ENCODE measurements at places on chromosomes 1 and 21.
A peak's percentile ranks its signal among the peaks of the same experiment; 100 is the strongest.

DNA sequence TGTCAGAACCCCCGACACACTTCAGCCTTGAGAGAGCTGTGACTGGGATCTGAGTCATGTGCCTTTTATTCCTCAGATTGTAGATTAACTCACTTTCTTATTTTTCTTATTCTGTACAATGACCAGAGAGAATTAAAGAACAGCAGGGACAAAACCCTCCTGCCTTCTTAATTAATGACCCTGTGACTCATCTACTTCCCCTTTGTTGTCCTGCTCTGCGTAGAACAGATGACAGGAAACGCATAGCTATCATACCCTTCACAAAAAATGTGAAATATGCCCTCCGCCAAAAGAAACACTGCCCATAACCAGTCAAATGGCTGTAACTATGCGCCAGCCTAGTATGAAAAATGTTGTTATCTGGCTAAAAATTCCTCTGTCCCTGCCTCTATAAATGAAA lies 9.1 kb upstream of the PADI2 start:
- peak; percentile 88 for DNase-seq

DNA sequence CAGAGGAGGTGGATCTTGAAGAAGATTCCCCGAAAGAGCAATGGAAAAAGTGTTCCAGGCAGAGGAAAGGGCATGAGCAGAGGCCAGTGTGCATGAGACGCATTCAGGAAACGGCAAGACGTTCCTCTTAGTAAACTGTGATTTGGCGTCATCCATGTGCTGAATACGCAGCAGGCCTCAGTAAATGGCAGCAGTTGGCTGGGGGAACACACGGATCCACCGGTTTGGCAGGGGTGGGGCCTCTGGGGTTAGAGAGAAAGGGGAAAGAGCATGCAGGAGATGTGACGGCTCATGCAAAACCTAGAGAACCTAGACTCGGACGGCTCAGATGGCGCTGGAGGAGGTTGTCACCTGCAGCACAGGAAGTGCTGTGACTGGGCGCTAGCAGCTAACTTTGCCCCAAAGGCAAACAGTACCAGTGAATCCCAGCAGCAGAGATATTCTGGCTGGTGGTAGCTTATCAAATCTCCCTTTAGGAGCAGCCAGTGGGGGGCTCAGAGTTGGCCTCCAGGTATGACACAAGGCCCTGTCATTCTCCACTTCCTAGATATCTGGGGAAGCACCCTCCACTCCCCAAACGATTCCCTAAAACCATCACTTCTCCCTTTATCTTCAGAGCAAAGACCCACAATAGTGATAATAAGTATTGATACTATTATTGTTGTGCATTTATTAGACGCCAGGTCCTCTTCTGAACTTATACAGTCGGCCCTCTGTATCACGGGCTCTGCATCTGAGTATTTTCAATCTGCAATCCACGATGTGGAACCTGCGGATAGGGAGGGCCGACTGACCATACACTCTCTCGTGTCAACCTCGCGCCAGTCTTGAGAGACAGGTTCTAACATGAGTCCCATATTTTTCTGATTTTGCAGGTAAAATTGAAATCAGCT lies 7.6 kb downstream of the LAPTM5 start:
- DNase-seq: no peak

- DNase-seq: no peak
Measured at GRCh38 chr1:170823120-170823519, 112.2 kb upstream of the MROH9 start.

- peak; percentile 96 for DNase-seq
Measured at GRCh38 chr1:159924025-159924790, 1.1 kb downstream of the TAGLN2 start.

DNA sequence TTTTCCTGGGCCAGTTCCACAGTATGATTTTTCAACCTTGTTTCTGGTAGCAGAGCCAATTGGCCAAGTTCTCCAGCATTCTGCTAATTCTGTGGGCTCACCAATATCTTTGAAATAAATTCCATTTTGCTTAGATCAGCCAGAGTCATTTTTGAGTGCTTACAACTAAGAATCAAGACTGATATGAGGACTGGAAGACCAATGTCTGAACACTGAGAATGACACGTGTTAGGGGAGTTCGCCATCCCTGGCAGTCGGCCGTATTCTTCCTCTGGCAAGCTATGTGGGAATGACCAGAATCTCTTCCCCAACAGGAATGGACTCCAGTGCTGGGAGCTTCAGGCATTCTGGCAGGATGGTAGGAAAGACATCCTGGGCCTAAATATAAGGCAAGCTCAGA lies 4.9 kb upstream of the TENT5C start:
- DNase-seq: no peak

- DNase-seq: peak; percentile 24
Measured at GRCh38 chr1:64246294-64246917, 43.0 kb downstream of the UBE2U start.

DNA sequence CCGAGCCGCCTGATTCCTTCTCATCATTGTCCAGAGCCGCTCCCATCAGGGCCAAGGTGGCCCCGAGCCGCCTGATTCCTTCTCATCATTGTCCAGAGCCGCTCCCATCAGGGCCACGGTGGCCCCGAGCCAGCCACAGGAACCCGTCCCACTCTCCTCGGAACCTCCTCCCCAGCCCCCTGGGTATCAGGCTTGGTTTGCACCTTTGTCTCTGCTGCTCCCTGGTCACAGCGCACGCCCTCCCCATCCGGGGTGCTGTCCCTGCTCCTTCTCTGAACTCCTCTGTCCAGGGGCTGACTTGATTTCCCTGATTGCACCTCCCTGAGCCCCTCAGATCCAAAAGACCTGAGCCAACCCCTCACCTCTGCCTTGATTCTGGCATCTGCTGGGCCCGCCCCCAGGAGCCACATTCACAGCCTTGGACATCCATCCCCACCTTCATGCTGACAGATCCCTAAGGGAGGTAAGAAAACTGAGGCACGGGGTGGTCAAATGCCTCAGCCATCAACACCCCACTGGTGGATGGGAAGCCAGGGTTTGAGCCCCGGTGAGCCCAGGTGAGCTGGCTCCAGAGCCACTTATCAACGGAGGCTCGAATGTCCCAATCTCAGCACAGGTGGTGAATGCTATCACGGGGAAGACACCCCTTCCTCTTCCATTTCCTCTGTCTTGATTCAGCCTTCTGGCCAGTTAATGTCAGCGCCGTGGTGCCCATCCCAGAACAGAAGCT lies 25.6 kb upstream of the COL18A1 start:
- no peak for DNase-seq

- no peak for DNase-seq
Measured at GRCh38 chr1:111089638-111090037, 50.3 kb downstream of the DRAM2 start.

GRCh38 chr1:228684607-228685006 lies 50.7 kb upstream of the RHOU start:
- no peak for DNase-seq

DNA sequence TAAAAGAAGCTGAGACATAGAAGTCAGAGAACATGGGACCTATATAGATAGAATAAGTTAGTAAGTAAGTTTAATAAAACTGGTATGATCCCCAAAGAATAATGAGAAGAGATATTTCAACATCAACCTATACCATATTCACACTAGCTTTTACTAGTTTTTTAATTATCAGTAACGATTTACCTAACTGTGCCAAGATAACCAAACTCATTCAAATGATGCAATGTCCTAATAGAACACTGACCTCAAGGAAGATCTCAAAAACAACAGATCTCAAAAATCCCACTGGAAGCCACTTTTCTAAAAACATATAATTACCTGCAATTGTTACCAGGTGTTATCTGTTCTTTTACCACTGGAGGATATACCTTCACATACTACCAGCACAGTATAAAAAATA lies 38.7 kb downstream of the ANKRD13C start:
- no peak for DNase-seq

DNA sequence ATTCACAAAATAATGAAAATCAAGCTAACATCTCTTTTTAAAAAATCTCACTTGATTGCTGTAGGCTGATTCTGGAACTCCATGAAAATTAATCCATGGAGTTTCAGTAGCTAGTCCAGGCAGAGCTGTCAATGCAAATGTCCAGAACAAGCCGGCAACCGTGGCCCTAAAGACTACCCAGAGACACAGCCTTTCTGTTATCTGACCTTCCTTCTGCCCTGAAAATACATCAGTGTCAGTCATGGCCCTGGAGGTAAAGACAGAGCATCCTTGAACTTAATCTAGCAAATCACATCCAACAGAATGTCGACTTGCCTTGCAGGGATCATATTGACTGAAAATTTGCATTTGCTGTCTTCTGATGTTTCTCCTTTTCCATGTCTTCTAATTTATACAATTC lies 887.4 kb upstream of the B3GALT2 start:
- no peak for DNase-seq

DNA sequence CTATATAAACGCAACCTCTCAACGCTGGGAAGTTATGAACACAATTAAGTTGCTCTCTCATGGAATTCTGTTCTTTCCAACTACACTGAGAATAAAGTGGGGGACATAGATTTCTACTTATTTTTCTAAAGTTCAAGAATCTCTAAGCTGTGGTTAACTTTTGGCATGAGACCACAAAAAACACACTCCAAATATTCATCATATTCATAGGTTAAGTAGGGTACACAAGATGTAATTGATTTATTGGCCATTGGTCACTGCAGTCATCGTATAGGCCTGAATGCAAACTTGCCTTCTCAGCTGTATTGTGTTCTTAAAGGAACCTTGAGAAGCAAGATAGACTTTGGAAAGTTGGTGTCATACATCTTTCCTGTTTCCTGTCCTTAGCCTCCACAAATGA lies 40.3 kb downstream of the PRRX1 start:
- DNase-seq: no peak

DNA sequence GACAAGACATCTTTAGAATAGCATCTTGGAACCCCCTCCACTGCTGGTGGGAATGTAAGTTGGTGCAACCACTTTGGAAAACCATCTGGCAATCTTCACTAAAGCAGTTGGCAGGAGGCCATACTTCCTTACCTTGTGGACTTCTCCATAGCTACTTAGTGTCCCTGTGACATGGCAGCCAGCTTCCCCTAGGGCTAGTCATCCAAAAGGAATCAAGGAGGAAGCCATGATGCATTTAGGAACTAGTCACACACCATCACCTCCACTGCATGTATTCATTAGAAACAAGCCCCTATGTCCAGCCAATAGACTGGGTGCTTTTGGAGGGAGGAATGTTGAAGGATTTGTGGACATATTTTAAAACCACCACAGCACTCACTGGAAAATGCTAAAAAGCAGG lies 19.9 kb downstream of the MX2 start:
- DNase-seq: no peak

DNA sequence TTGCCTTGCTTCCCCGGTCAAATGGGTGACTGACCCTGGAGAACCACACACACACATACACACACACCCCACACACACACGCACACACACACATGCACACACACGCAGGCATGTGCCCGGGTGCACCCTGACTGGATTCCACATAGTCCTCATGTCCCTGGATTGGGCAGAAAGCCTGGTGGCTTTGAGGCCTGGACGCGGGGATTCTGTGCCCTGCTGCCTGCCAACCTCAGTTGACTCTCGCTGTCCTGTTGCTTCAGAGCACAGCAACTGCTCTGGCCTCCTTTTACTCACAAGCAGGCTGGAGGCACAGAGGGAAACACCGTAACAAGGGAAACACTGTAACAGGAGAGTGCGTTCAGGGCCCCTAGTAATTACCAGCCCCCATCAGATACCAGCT lies 6.4 kb downstream of the RORC start:
- DNase-seq: no peak

GRCh38 chr1:11602424-11602823 lies 51.8 kb downstream of the FBXO2 start:
- DNase-seq: no peak

GRCh38 chr1:243548516-243548915 lies 292.7 kb downstream of the SDCCAG8 start:
- DNase-seq: no peak

DNA sequence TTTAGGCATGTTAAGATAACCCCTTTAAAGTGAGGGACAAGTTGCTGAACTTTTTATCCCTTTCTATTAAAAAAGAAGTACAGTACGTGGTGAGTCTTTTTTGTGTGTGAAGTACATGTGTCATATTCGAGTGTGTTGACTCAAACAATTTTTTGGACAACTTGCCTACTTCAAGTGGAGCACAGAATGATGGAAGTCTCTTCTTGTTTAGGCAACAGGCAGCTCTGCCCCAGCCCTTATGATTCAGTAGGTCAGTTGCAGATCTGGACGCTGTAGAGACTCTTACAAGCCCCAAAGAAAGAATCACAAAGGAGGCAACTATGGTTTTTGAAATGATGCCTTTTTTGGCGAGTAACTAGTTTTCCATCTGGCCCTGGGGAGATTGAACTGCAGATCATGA lies 14.4 kb upstream of the ZFP69B start:
- no peak for DNase-seq

GRCh38 chr1:246591504-246591903 lies 25.2 kb downstream of the CNST start:
- DNase-seq: no peak

GRCh38 chr1:100038660-100039287 lies 69.0 kb downstream of the SLC35A3 start:
- peak; percentile 45 for DNase-seq

DNA sequence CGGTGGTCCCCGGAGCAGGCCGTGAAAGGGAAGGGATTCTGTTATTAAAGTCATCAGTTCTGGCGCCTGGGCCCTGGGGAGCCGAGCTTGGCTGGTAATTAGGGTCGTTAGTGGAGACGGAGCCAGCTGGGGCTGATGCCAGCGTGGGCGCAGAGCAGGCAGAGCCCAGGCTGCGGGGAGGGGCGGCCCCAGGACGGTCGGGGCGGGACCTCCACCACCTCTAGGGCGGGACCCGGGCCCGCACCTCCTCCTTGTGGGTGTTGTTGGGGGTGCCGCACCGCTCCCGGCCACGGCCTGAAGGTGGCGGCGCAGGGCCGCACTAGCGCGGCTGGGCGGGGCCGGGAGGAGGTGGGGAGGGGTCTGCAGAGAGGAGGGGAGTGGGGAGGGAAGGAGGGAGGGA lies 470.6 kb downstream of the PTPRU start:
- DNase-seq: peak; percentile 32

DNA sequence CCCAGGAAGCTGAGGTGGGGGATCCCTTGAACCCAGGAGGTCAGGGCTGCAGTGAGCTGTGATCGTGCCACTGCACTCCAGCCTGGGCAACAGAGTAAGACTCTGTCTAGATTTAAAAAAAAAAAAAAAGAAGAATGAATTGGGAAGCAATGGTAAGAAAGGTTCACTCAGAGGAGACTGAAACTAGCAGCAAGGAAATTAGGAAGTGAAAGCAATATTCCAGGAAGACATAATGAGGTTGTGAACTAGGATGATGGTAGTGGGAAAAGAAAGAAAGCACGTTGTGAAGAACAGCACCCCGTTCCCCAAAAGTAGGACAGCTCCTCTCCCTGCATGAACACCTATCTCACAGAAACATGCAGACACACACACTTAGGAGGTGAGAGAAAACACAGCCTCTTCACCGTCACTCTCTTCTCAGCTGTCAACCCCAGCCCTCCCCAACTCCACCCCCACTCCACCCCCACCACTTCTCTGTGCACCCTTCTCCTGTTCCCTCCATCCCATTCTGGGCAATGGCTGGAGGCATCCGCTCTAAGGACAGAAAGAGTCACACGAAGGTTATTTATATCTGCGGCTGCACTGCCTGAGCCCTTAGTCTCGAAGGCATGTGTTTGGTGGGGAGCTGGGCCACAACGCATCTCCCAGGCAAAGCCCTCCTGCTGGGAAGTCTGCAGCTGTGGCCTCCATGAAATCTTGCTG lies 101.8 kb upstream of the LPGAT1 start:
- no peak for DNase-seq

All from A549 (cell line).